Heart right ventricle (tissue), 16 donors: ENCODE measurements at places on chromosomes 2 and 18. TPM values are rescaled to one million over a fixed set of nuclear protein-coding genes. Genes with fewer than 3 reads are reported as not detected.

GRCh38 chr2:24731040-24731439, 62.2 kb downstream of the PTRHD1 start:
- H3K27ac ChIP-seq, result no peak overlapping the region
- H3K4me3 ChIP-seq, result no peak overlapping the region
- peaks cover 68% of the 10 kb centered on the region for H3K36me3 ChIP-seq
- no peak for DNase-seq
- H3K4me1 ChIP-seq, result no peaks in the 10 kb centered on the region

- no peak overlapping the region for H3K4me3 ChIP-seq
- no peak for DNase-seq
- no peaks in the 10 kb centered on the region for H3K36me3 ChIP-seq
- no peak overlapping the region for H3K27ac ChIP-seq
Observed at GRCh38 chr2:129799036-129799958, 180.2 kb upstream of the RAB6C start.

GRCh38 chr18:76821356-76821874, 942 bp upstream of the ZNF236 start:
- peak overlapping the region; percentile 87 for H3K4me3 ChIP-seq
- DNase-seq, result no peak
- peak overlapping the region; percentile 99 for H3K27ac ChIP-seq
- no peaks in the 10 kb centered on the region for H3K36me3 ChIP-seq

The PRKAG3 gene
- 0.03 TPM for polyA plus RNA-seq

GRCh38 chr2:226172309-226172708, 627.3 kb downstream of the IRS1 start:
- no peaks in the 10 kb centered on the region for H3K36me3 ChIP-seq
- H3K4me1 ChIP-seq, result no peaks in the 10 kb centered on the region
- H3K4me3 ChIP-seq, result no peak overlapping the region
- no peak for DNase-seq
- H3K27ac ChIP-seq, result no peak overlapping the region

The GTF3C2 gene
- polyA plus RNA-seq, result 17.6 TPM

- H3K36me3 ChIP-seq, result no peaks in the 10 kb centered on the region
- H3K27ac ChIP-seq, result no peak overlapping the region
- DNase-seq, result no peak
Observed at GRCh38 chr2:105943977-105944376, 199.3 kb downstream of the NCK2 start.

The AQP12B gene
- polyA plus RNA-seq, result not detected

DNA sequence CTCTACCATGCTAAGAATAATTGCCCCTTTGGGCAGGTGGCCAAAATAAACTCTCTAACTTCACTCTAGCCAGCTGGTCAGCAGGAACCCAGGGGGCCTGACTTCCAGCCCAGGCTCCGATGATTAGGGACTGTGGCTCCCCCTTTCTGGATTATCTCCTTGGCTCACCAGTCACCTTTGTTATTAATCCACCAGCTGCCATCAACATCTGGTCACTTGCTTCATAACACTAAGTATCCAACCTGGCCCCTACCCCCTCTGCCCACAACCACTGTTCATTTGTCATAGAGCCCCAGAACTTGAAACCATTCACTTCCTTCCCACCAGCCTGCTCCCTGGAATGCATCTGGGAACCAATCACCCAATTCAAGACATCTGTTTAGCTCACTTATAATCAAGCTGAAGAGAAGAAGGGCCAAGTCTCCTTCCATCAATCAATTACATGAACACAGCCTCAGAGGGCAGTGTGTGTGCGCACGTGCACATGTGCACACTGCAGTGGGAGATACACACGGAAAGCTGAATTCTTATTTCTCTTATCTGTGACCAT, 215.1 kb downstream of the ALK start:
- no peaks in the 10 kb centered on the region for H3K4me1 ChIP-seq
- DNase-seq, result no peak
- no peaks in the 10 kb centered on the region for H3K36me3 ChIP-seq
- H3K27ac ChIP-seq, result no peak overlapping the region

DNA sequence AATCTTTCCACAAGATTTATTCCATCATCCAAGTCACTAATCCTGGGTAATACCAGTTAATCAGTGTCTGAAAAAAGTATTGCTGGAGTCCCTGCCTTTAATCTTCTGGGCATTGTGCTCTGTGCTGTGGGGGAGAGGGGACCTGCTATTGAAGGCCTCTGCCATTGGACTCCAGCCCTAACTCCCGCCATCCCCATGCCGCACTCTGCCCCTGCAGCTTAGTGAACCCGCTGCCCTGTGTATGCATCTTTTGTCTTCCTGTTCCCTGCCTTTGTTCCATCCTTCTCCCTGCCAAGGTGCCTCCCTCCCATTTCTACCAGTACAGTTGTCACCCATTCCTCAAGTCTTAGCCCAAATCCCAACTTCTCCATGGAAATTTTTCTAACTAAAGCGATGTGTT, 113.8 kb upstream of the EPAS1 start:
- H3K27me3 ChIP-seq, result no peaks in the 10 kb centered on the region
- peaks cover 36% of the 10 kb centered on the region for H3K4me1 ChIP-seq
- H3K4me3 ChIP-seq, result no peak overlapping the region
- DNase-seq, result no peak
- H3K36me3 ChIP-seq, result no peaks in the 10 kb centered on the region

- no peak overlapping the region for H3K27ac ChIP-seq
- no peak for DNase-seq
- H3K27me3 ChIP-seq, result no peaks in the 10 kb centered on the region
- no peaks in the 10 kb centered on the region for H3K4me1 ChIP-seq
Observed at GRCh38 chr18:41630232-41630886, 324.7 kb upstream of the PIK3C3 start.

GRCh38 chr2:10914272-10914693, 2.5 kb downstream of the KCNF1 start:
- no peak overlapping the region for H3K27ac ChIP-seq
- H3K4me1 ChIP-seq, result peaks cover 13% of the 10 kb centered on the region
- H3K27me3 ChIP-seq, result peaks cover 46% of the 10 kb centered on the region

The MSH6 gene
- 4.5 TPM for polyA plus RNA-seq

DNA sequence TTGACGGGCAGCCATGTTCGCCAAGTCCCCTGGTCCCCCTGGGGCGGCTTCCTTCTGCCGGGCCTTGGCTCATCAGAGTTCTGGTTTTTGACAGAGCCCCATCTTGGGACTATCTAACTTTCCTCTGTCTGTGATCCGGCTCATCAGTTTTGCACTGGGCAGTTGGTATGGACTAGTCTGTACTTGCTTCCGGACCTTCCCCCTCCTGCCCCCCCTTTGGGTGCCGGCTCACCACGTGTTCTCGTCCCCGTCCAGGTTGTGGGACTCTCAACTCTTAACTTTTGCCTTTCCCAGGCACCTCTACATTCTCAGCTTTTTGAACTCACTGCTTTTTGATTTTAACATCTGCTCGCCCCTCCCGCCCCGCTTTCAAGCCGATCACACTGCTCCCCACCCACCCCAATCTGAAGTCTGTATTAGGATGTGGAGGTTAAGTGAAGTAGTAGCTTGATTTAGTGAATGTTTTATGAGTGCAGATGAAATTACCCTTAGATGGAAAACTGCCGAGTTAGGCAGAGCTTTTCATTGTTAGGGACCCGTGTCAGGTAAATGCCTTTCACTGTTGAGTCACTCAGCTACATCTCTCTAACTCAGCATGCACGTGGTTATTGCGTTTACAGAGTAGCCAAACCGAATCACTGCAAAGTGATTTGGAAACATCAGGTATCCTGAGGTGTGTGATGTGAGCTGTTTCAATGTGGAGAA, 874 bp downstream of the WDR43 start:
- peak overlapping the region; percentile 71 for H3K27ac ChIP-seq
- peak overlapping the region; percentile 81 for H3K4me3 ChIP-seq
- H3K27me3 ChIP-seq, result no peaks in the 10 kb centered on the region
- no peaks in the 10 kb centered on the region for H3K36me3 ChIP-seq
- peaks cover 26% of the 10 kb centered on the region for H3K4me1 ChIP-seq
- no peak for DNase-seq

DNA sequence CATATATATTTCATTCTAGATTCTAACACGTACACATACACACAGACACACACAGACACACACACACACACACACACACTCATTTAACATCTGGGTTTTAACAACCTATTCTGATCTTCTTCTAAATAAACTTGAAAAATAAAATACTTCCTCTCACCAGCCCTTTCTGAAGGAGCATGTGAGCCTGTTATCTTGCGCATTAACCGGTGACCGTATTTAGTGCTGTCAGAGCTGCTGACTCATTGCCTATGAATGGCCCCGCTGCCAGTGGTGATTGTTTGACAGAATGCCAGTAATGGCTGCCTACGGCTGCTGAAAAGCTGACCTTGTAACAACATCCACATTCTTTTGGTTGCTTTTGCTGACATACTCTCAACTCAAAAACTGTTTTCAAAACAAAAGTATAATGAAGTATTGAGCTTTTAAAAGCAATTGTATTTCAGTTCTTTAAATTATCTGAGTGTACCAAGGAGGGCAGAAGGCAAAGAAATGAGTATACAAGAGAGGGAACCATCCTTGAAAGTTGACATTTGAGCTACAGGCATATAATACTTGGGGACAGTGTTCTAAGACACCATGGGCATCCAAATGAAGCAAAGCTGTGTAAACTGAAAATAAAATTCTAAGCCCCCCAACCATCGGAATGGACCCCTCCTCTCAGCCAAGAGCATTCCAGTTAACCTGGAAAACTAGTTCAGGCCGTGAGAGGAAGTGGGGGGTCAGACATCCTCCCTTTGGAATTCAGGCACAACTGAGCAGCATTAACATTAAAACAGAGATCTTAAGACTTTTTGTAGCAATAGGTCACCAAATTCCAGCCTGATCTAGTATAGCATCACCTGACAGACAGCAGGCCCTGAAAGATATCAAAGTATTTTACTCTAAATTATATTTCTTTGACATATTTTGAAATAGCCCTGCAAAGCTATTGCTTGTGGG, 50.2 kb upstream of the DTNA start:
- DNase-seq, result peak; percentile 59
- H3K27me3 ChIP-seq, result no peaks in the 10 kb centered on the region
- peaks cover 28% of the 10 kb centered on the region for H3K4me1 ChIP-seq
- H3K27ac ChIP-seq, result peak overlapping the region; percentile 87
- no peaks in the 10 kb centered on the region for H3K36me3 ChIP-seq
- H3K4me3 ChIP-seq, result no peak overlapping the region

GRCh38 chr2:229059331-229060033, 211.6 kb downstream of the PID1 start:
- DNase-seq, result no peak
- no peaks in the 10 kb centered on the region for H3K27me3 ChIP-seq
- H3K4me1 ChIP-seq, result peaks cover 4% of the 10 kb centered on the region
- no peaks in the 10 kb centered on the region for H3K36me3 ChIP-seq
- no peak overlapping the region for H3K4me3 ChIP-seq
- H3K27ac ChIP-seq, result no peak overlapping the region

The PTPRN gene
- not detected for polyA plus RNA-seq

DNA sequence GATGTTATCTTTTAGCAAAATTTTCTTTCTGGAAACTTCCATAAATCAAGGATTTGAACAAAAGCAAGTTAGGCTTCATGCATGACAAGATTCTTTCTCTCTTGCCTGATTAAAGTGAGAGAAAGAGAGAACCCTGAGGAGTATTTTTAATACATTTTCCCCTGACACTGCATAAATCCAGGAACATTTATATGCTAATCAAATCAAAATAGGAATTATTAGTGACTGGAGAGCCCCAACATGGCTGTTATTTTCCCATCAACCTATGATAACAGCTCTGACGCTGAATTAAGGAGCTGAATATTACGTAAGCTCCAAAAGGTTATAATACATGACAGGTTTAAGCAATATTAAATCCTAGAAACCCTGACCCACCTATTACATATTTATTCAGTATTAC, 930.2 kb upstream of the PIK3C3 start:
- H3K27ac ChIP-seq, result no peak overlapping the region
- DNase-seq, result no peak
- no peaks in the 10 kb centered on the region for H3K27me3 ChIP-seq
- H3K4me3 ChIP-seq, result no peak overlapping the region
- no peaks in the 10 kb centered on the region for H3K4me1 ChIP-seq

The SOCS6 gene
- 7.6 TPM for polyA plus RNA-seq

The NAPG gene
- polyA plus RNA-seq, result 14.4 TPM

- DNase-seq, result no peak
- H3K36me3 ChIP-seq, result no peaks in the 10 kb centered on the region
- no peaks in the 10 kb centered on the region for H3K4me1 ChIP-seq
- no peak overlapping the region for H3K27ac ChIP-seq
Observed at GRCh38 chr2:70616168-70616694, 62.6 kb upstream of the TGFA start.

DNA sequence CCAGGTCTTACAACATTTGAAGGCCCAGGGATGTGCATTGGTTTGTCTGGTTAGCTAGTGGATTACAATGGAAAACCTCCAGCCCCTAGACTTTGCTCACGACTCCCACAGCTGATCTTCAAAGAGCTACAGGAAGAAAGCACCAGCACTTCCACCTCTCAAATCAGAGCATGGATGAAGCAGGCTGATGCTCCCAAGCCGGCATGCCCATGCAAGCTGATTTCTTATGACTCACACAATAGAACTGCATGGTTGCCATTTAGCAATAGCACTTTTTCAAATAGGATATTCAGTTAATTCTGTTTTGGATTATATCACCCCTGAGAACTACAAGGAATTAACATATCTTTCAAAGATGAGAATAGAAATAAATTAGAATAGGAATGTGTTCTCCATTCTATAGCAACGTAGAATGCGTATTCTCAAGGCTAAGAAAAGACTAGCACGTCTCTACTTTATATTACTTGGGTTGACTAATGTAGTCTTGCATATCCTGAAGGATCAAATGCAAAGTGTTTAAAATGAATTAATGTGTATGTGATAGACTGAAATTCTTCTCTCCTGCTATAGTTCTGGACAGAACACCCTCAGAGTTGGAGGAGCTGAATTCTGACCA, 292.4 kb downstream of the TRIB2 start:
- peaks cover 24% of the 10 kb centered on the region for H3K4me1 ChIP-seq
- H3K27ac ChIP-seq, result no peak overlapping the region
- H3K27me3 ChIP-seq, result no peaks in the 10 kb centered on the region

The TMEM37 gene
- polyA plus RNA-seq, result 0.78 TPM

The NAT8 gene
- polyA plus RNA-seq, result not detected

GRCh38 chr2:9230051-9230802, 23.6 kb downstream of the ASAP2 start:
- no peak overlapping the region for H3K4me3 ChIP-seq
- H3K4me1 ChIP-seq, result peaks cover 76% of the 10 kb centered on the region
- H3K27ac ChIP-seq, result peak overlapping the region; percentile 43
- H3K36me3 ChIP-seq, result no peaks in the 10 kb centered on the region
- H3K27me3 ChIP-seq, result no peaks in the 10 kb centered on the region
- peak; percentile 57 for DNase-seq

The FAHD2A gene
- polyA plus RNA-seq, result 26.5 TPM

DNA sequence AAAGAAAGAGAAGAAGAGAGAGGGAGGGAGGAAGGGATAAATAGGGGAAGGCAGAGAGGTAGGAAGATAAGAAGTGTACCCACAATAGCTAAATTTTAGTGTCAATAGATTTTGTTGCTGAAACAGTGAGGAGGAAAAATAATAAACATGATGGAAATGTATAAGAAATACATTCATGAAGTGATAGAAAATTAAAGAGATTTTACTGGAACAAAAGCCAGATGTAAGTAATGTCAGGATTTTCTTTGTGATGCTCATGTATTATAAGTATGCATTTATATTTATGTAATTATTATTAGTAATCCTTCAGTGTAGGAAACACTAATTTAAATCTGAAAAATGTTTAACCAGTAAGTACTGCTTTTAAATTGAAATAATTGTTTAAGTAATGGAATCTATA, 1125.2 kb upstream of the FANCL start:
- no peaks in the 10 kb centered on the region for H3K27me3 ChIP-seq
- no peaks in the 10 kb centered on the region for H3K36me3 ChIP-seq
- no peaks in the 10 kb centered on the region for H3K4me1 ChIP-seq
- no peak overlapping the region for H3K4me3 ChIP-seq
- H3K27ac ChIP-seq, result no peak overlapping the region
- no peak for DNase-seq
